ENCODE measurements at places on chromosomes 6 and 20. TPM values are rescaled to one million over a fixed set of nuclear protein-coding genes. Genes with fewer than 3 reads are reported as not detected.
A peak's percentile ranks its signal among the peaks of the same experiment; 100 is the strongest.

MYCT1 gene
- not detected for total RNA-seq

CRIP3 gene
- 2.3 TPM for total RNA-seq

ETV7 gene
- not detected for total RNA-seq

TMEM244 gene
- total RNA-seq, result not detected

DNA sequence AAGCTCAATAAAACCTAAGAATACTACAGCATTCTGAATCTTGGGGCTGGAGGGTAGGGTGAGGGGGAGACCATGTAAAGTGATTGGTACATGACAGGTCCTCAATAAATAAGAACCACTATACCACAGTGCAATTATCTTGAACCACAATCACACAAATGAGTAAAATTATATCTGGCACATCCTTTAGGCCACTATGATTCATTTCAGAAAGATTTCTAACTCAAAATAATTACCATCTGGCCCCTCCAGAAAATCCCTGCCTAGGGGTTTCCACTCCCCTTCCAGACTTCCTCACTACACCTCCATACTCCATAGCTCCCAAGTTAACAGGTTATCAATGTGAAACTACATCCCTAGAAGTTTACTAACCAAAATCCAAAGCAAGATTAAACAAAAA, 19.7 kb downstream of the AKIRIN2 start:
- H3K27ac ChIP-seq, result no peak overlapping the region
- H3K36me3 ChIP-seq, result peaks cover 21% of the 10 kb centered on the region
- H3K4me1 ChIP-seq, result peaks cover 26% of the 10 kb centered on the region

- H3K4me3 ChIP-seq, result no peak overlapping the region
- H3K4me1 ChIP-seq, result no peaks in the 10 kb centered on the region
- H3K36me3 ChIP-seq, result no peaks in the 10 kb centered on the region
- no peak for DNase-seq
- H3K27me3 ChIP-seq, result no peaks in the 10 kb centered on the region
Observed at GRCh38 chr6:129262661-129263060, 379.7 kb downstream of the LAMA2 start.

CTAGE9 gene
- not detected for total RNA-seq

XPO5 gene
- 64.0 TPM for total RNA-seq

- no peaks in the 10 kb centered on the region for H3K27me3 ChIP-seq
- no peak for DNase-seq
- no peaks in the 10 kb centered on the region for H3K36me3 ChIP-seq
- peaks cover 15% of the 10 kb centered on the region for H3K4me1 ChIP-seq
- no peak overlapping the region for H3K27ac ChIP-seq
Observed at GRCh38 chr6:56756791-56757587, 114.3 kb upstream of the DST start.

GRCh38 chr6:154361476-154361875, 4.9 kb upstream of the IPCEF1 start:
- H3K4me3 ChIP-seq, result no peak overlapping the region
- H3K4me1 ChIP-seq, result no peaks in the 10 kb centered on the region
- no peaks in the 10 kb centered on the region for H3K27me3 ChIP-seq
- no peak for DNase-seq
- H3K27ac ChIP-seq, result no peak overlapping the region

GRCh38 chr6:110815015-110815410, 256 bp downstream of the CDK19 start:
- peak overlapping the region; percentile 100 for H3K27ac ChIP-seq
- H3K36me3 ChIP-seq, result peaks cover 2% of the 10 kb centered on the region
- H3K27me3 ChIP-seq, result no peaks in the 10 kb centered on the region
- H3K4me3 ChIP-seq, result peak overlapping the region; percentile 100
- H3K4me1 ChIP-seq, result peaks cover 8% of the 10 kb centered on the region

DNA sequence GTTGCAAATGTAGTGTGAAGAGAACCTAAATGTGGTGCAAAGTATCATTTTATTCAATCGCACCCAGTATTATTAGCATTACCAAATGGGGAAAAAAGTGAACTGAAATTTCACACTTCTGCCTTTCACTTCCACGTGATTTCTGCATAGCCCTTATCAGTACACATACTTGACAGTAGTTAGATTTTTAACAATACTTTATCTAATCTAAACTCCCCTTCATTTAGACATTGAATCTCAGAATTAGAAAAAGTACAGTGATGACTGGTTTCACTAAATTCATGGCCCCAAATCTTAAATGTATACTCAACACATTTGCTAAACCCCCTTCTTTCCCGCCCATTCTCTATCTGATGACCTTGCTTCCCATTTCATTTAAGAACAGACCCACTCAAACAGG, 14.3 kb downstream of the STX7 start:
- H3K36me3 ChIP-seq, result peaks cover 34% of the 10 kb centered on the region
- H3K27ac ChIP-seq, result no peak overlapping the region
- no peak for DNase-seq
- H3K4me1 ChIP-seq, result no peaks in the 10 kb centered on the region
- H3K27me3 ChIP-seq, result no peaks in the 10 kb centered on the region
- no peak overlapping the region for H3K4me3 ChIP-seq

GRCh38 chr6:68958327-68958726, 323.2 kb downstream of the ADGRB3 start:
- no peak for DNase-seq
- no peak overlapping the region for H3K27ac ChIP-seq
- no peaks in the 10 kb centered on the region for H3K36me3 ChIP-seq
- no peak overlapping the region for H3K4me3 ChIP-seq
- no peaks in the 10 kb centered on the region for H3K27me3 ChIP-seq

GRCh38 chr6:109253366-109253765, 128.9 kb downstream of the CD164 start:
- no peak overlapping the region for H3K4me3 ChIP-seq
- peaks cover 16% of the 10 kb centered on the region for H3K4me1 ChIP-seq
- no peaks in the 10 kb centered on the region for H3K27me3 ChIP-seq
- DNase-seq, result no peak
- peaks cover 4% of the 10 kb centered on the region for H3K36me3 ChIP-seq

GRCh38 chr6:87705070-87705691, 3.1 kb upstream of the AKIRIN2 start:
- peaks cover 8% of the 10 kb centered on the region for H3K4me1 ChIP-seq
- H3K4me3 ChIP-seq, result no peak overlapping the region
- H3K27ac ChIP-seq, result no peak overlapping the region
- H3K36me3 ChIP-seq, result peaks cover 1% of the 10 kb centered on the region
- no peak for DNase-seq

- no peak overlapping the region for H3K4me3 ChIP-seq
- no peak overlapping the region for H3K27ac ChIP-seq
- no peaks in the 10 kb centered on the region for H3K27me3 ChIP-seq
- peaks cover 31% of the 10 kb centered on the region for H3K36me3 ChIP-seq
Observed at GRCh38 chr20:25467441-25467840, 60.0 kb downstream of the GINS1 start.

- no peaks in the 10 kb centered on the region for H3K27me3 ChIP-seq
- no peak overlapping the region for H3K27ac ChIP-seq
- peaks cover 2% of the 10 kb centered on the region for H3K36me3 ChIP-seq
Observed at GRCh38 chr6:157036245-157036711, 259.1 kb downstream of the ARID1B start.
